Prostate gland (tissue), 2 donors: ENCODE measurements at places on chromosomes 3 and 15. TPM values are rescaled to one million over a fixed set of nuclear protein-coding genes. Genes with fewer than 3 reads are reported as not detected.

DNA sequence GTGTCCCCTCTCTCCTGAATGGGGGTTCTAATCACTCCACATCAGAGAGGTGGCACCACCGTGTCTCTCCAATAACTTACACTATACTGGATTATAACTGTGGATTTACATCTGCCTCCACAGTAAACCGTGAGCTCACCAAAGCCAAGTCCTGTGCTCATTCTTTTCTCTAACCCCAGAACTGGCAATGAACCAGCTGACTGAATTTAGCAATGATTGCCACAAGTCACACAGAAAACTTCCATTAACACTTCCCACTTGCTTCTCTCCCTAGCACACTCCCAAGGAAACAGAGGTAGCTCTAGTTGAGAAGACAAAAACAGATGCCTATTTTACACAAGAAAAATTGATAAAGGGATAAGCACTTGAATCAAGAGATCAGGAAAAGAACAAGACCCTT is 361.3 kb downstream of the ULK4 start:
- H3K27ac ChIP-seq, result no peak overlapping the region
- no peaks in the 10 kb centered on the region for H3K4me1 ChIP-seq
- H3K4me3 ChIP-seq, result no peak overlapping the region

DNA sequence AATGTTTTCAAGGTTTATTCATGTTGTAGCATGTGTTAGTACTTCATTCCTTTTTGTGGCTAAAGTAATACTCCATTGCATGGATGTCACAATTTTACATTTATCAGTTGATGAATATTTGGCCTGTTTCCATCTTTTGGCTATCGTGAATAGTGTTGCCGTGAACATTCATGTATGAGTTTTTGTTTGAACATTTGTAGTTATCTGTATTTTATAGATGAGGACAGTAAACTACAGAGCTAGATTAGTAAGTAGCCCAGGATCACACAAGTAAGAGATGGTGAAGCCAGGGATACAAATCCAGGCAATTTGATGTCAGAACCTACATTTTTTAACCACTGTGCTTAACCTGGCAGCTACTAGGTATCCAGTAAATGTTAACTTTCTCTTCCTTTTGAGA is 63.2 kb downstream of the ASTE1 start:
- H3K27me3 ChIP-seq, result no peaks in the 10 kb centered on the region
- no peak for DNase-seq
- no peaks in the 10 kb centered on the region for H3K36me3 ChIP-seq

- H3K36me3 ChIP-seq, result no peaks in the 10 kb centered on the region
- no peaks in the 10 kb centered on the region for H3K4me1 ChIP-seq
- H3K27ac ChIP-seq, result no peak overlapping the region
- H3K4me3 ChIP-seq, result no peak overlapping the region
- no peak for DNase-seq
Measured at GRCh38 chr3:131728898-131729642, 226.3 kb upstream of the MRPL3 start.

- no peaks in the 10 kb centered on the region for H3K4me1 ChIP-seq
- no peak overlapping the region for H3K4me3 ChIP-seq
- H3K36me3 ChIP-seq, result no peaks in the 10 kb centered on the region
- no peak for DNase-seq
Measured at GRCh38 chr15:71110405-71111180, 4.7 kb upstream of the THSD4 start.

DNA sequence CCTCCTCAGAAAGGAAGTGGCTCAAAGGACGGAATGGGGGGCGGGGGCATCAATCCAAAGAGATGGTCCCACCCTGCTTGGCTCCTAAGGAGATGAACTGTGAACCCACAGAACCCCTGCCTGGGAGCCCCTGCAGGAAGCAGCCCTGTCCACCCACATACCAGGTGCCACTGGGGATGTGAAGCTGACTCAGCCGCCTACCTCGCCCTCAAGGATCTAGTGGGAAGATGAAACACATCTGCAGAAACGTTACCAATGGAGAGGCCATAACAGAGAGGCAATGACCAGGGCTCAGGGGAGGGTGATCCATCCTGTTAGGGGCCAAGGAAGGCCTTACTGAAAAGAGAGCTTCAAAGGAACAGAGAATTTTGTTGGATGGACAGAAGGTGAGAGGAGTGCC is 35.1 kb downstream of the EAF1 start:
- no peak overlapping the region for H3K27ac ChIP-seq
- no peak overlapping the region for H3K4me3 ChIP-seq
- no peaks in the 10 kb centered on the region for H3K36me3 ChIP-seq
- no peak for DNase-seq
- H3K27me3 ChIP-seq, result no peaks in the 10 kb centered on the region

DNA sequence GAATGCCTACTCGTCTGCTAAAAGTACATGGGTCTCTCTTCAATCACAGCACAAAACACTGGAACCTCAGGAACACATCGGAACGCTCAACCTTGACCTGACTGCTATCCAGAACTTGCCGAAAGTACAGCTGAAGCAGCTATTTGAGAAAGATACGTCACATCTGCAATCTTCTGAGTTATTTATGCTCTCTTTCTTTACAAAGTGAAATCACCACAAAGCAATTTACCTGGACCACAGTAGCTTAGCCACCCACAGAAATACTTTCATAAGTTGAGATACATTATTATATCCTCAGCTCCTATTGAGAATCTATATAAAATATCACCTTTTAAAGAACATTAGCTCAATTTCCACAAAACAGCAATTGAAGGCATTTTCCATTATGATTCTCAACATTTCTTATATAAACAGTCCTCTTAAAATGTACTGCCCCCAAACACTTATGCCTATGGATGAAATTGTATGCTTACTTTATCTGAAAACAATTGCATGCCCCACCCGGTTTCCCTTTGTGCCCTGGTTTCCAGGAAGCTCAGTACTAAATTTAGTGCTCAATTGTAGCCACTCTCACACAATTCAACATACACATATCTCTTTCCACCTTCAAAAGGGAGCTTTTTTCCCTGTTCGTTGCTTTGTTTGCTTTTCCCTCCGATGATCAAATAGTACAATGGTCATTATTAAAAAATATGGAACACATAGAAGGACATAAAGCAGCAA is 31.8 kb downstream of the HEG1 start:
- peaks cover 6% of the 10 kb centered on the region for H3K4me1 ChIP-seq
- no peaks in the 10 kb centered on the region for H3K27me3 ChIP-seq
- H3K36me3 ChIP-seq, result no peaks in the 10 kb centered on the region
- no peak for DNase-seq
- H3K4me3 ChIP-seq, result no peak overlapping the region

DNA sequence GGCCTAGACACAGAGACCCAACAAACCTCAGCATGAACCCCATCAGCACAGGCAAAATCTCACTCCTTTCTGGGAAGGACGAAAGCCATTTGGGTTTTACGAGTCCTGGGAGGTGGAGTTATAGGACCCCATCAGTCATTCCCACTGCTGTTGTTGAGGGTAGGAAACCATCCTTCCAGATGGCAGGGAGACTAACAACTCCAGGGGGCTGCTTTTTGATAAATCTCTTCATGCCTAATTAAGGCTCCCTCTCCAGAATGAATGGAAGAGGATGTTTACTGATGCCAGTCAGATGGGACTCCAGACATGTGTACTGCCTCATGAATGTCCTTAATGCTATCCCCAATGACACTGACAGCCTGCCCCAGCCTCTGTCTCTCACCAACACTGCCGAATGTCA is 75.3 kb downstream of the ST8SIA2 start:
- no peaks in the 10 kb centered on the region for H3K4me1 ChIP-seq
- H3K27me3 ChIP-seq, result no peaks in the 10 kb centered on the region
- H3K27ac ChIP-seq, result no peak overlapping the region
- no peak overlapping the region for H3K4me3 ChIP-seq
- H3K36me3 ChIP-seq, result no peaks in the 10 kb centered on the region

GRCh38 chr15:51585986-51586385 is 36.6 kb downstream of the DMXL2 start:
- no peak for DNase-seq
- H3K27me3 ChIP-seq, result no peaks in the 10 kb centered on the region
- H3K4me1 ChIP-seq, result no peaks in the 10 kb centered on the region
- H3K27ac ChIP-seq, result no peak overlapping the region
- H3K4me3 ChIP-seq, result no peak overlapping the region
- H3K36me3 ChIP-seq, result no peaks in the 10 kb centered on the region

DNA sequence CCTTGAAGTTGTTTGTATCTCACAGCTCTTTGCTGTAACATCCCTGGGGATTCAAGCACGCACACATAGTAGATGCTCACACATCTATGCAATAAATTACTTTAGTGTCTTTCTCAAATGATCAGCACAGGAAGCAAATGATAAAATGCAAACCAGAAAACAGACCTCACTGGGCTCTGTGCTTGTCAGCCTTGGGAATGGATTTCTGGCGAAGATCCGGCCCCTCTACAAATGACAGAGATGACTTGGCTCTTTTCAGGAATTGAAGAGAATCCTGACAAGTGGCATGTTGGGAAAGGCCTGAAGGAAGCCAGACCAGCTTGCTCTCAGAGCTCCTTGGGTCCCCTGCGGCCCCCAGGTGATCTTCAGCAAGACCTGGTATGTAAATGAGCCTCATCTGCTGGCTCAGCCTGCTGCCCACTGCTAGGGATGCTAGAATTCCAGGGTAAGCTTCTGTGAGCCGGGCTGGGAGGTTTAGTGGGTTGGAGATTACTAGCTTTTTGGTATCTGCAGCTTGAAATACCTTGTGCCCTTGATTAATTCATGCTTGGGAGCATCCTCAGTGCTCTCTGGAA is 54.1 kb downstream of the LPP start:
- peaks cover 11% of the 10 kb centered on the region for H3K4me1 ChIP-seq
- no peak overlapping the region for H3K4me3 ChIP-seq
- no peaks in the 10 kb centered on the region for H3K36me3 ChIP-seq
- H3K27me3 ChIP-seq, result no peaks in the 10 kb centered on the region

GRCh38 chr3:196712514-196713413 is 587 bp downstream of the PIGX start:
- no peaks in the 10 kb centered on the region for H3K36me3 ChIP-seq
- no peaks in the 10 kb centered on the region for H3K27me3 ChIP-seq
- peak overlapping the region; percentile 90 for H3K4me3 ChIP-seq

- no peak for DNase-seq
- H3K27ac ChIP-seq, result no peak overlapping the region
- no peaks in the 10 kb centered on the region for H3K27me3 ChIP-seq
- no peak overlapping the region for H3K4me3 ChIP-seq
- no peaks in the 10 kb centered on the region for H3K4me1 ChIP-seq
Measured at GRCh38 chr3:111823341-111823855, 35.7 kb upstream of the PHLDB2 start.

- DNase-seq, result no peak
- no peaks in the 10 kb centered on the region for H3K27me3 ChIP-seq
- no peaks in the 10 kb centered on the region for H3K4me1 ChIP-seq
- peak overlapping the region; percentile 94 for H3K27ac ChIP-seq
- no peaks in the 10 kb centered on the region for H3K36me3 ChIP-seq
Measured at GRCh38 chr15:100349321-100349695, 7.5 kb upstream of the ADAMTS17 start.

- no peak for DNase-seq
Measured at GRCh38 chr3:111963424-111963823, 15.4 kb upstream of the ABHD10 start.

DNA sequence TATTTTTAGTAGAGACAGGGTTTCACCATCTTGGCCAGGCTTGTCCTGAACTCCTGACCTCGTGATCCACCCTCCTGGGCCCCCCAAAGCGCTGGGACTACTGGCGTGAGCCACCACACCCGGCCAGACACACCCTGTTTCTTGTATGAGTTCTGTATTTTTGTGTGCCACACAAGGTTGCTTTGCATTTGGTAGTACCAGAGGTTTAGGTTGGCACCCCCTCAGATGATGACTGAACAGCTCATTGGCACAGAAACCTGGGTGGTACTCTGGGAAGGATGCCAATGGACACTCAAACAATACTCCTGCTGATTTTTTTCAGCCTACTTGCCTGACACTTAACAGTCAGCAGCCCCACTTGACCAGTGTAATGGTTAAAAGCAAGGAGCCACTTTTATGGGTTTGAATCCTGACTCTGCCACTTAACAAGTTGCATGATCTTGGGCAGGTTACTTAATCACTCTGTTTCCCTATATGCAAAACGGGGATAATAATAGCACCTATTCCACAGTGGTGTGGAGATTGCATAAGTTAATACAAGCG is 39.2 kb upstream of the BCL2A1 start:
- H3K27me3 ChIP-seq, result no peaks in the 10 kb centered on the region
- no peak overlapping the region for H3K4me3 ChIP-seq
- H3K36me3 ChIP-seq, result no peaks in the 10 kb centered on the region

DNA sequence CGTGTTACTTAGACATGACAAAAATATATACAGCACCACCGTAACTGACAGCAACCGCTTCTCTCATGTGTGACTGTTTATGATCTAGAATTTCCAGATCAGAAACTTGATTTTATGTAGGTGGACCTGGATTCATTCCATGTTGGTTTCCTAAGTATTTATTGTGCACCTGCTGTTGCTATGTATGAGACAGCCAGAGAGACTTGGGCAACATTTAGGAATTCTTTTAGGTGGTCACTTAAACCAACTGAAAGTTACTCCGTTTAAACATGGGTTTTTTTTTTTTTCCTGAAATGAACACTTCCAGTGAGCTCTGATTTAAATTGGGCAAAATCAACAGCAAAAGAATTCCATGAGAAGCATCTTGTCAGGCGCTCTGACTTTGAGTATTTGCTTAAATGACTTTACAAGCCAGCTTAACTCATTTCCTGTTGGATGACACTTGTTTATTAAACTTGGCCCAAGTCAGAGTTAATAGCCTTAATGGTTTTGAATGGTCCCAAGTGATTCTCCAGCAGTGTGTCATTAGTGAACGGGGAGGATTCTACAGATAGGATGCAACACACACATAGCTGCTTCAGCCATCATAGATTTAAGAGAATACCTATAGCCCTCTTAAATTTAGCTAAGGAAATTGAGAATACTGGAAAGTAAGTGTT is 31.8 kb downstream of the MITF start:
- no peaks in the 10 kb centered on the region for H3K36me3 ChIP-seq
- peaks cover 2% of the 10 kb centered on the region for H3K4me1 ChIP-seq
- H3K27me3 ChIP-seq, result no peaks in the 10 kb centered on the region
- no peak overlapping the region for H3K27ac ChIP-seq

GRCh38 chr15:94582368-94582767 is 351.0 kb downstream of the MCTP2 start:
- no peak for DNase-seq
- no peak overlapping the region for H3K27ac ChIP-seq
- H3K36me3 ChIP-seq, result no peaks in the 10 kb centered on the region
- H3K4me3 ChIP-seq, result no peak overlapping the region
- H3K4me1 ChIP-seq, result no peaks in the 10 kb centered on the region
- H3K27me3 ChIP-seq, result no peaks in the 10 kb centered on the region

- H3K36me3 ChIP-seq, result no peaks in the 10 kb centered on the region
- H3K27me3 ChIP-seq, result no peaks in the 10 kb centered on the region
- no peaks in the 10 kb centered on the region for H3K4me1 ChIP-seq
- H3K27ac ChIP-seq, result no peak overlapping the region
- DNase-seq, result no peak
- no peak overlapping the region for H3K4me3 ChIP-seq
Measured at GRCh38 chr3:65443739-65444446, 594.8 kb downstream of the MAGI1 start.

- no peak for DNase-seq
- no peaks in the 10 kb centered on the region for H3K4me1 ChIP-seq
- no peaks in the 10 kb centered on the region for H3K36me3 ChIP-seq
- H3K27me3 ChIP-seq, result no peaks in the 10 kb centered on the region
- no peak overlapping the region for H3K4me3 ChIP-seq
Measured at GRCh38 chr3:127483902-127484591, 106.5 kb downstream of the TPRA1 start.

SUSD5 gene
- 0.77 TPM for total RNA-seq

PIGZ gene
- 11.3 TPM for total RNA-seq

COLQ gene
- 0.87 TPM for total RNA-seq

SLC28A2 gene
- 0.51 TPM for total RNA-seq
